ENCODE measurements at places on chromosomes 13 and 19.

DNA sequence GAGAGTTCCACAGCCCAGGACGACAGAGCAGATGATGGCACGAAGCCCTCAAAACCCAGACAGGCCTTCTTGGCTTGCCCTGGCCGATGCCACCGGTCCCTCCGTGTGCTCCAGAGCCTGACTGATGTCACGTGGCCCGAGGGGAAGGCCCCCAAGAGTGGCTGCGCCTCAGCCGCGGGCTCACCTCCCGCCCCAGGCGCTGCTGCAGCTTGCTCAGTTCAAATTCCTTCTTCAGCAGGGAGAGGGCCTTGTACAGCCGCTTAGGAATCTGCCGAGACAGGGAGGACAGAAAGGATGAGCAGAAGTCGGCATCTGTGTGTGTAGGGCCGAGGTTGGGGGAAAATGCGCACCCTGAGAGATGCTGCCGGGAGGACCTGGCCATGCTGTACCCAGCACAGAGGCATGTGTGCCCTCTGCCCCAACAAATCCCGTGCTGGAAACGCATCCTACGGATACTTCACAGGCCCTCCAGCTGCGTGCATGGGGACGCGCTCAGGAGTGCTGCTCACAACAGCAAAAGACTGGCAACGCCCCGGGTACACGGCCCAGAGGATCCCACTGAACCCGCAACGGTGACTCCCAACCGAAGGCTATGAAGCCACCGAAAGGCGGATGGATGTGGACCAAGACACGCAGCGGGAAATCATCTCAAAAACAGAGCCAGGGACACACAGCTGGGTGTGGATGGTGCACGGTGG is 12.9 kb downstream of the LONP1 start:
- no peak for DNase-seq

DNA sequence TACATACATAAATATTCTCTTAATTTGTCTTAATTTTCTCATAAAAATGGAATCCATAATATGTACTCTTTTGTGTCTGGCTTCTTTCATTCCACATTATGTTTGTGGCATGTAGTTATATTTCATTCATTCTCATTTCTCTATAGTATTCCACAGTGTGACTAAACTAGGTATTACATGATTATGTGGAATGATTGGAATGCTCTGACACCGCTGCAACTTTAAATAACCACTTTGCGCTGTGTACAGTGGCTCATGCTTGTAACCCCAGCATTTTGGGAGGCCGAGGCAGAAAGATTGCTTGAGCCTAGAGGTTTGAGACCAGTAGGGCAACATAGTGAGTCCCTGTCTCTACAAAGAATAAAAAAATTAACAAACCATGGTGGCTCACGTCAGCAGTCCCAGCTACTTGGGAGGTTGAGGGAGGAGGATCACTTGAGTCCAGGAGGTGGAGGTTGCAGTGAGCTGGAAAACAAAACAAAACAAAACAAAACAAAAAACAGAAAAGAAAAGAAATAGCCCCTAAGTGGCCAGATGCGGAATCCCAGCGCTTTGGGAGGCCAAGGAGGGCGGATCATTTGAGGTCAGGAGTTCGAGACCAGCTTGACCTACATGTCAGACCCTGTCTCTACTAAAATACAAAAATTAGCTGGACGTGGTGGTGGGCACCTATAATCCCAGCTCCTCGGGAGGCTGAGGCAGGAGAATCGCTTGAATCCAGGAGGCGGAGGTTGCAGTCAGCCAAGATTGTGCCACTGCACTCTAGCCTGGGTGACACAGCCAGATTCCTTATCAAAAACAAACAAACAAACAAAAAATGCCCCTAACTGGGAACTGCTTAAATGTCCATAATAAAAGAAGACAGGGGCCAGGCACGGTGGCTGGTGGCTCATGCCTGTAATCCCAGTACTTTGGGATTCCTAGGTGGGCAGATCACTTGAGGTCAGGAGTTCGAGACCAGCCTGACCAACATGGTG is 8.0 kb upstream of the SAE1 start:
- no peak for DNase-seq

DNA sequence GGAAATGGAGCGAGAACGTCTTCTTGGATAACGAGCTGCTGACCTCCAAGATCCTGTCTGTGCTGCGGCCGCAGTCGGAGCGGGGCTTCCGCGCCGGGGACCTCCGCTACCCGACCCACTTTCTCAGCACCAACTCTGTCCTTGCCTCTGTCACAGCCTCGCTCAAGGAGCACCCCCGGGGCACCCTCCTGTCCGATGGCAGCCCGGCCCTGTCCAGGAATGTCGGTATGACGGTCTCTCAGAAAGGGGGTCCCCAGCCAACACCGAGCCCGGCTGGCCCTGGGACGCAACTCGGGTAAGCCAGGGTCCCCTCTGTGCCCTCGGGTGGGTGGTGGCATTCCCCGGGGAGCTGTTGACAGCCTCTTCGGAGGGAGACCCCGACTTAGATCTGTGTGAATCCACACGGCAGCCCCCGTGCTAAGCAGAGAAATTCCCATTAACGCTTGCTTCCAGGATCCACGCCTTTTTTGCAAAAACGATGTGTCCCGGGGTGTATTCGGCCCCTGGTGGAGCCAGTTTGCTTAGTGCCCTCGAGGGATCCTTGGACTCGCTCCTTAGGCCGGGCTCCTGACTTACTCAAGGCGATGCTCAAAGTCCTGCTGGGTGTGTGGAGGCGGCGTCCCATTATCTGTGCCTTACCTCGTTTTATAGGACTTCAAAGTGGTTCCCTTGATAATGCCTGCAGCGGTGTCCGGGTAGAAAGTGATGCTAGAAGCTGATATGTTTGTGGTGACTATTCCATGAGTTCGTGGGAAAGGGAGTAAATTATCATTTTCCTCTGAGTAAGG is 48.5 kb downstream of the PEX11G start:
- DNase-seq, result no peak

GRCh38 chr19:40605216-40605971 is 4.2 kb downstream of the LTBP4 start:
- DNase-seq, result peak; percentile 74

GRCh38 chr19:36574741-36575140 is 1.6 kb upstream of the ZNF529 start:
- DNase-seq, result no peak

- DNase-seq, result peak; percentile 69
These were observed 5.6 kb upstream of the DPF1 start for GRCh38 chr19:38229585-38230073.

DNA sequence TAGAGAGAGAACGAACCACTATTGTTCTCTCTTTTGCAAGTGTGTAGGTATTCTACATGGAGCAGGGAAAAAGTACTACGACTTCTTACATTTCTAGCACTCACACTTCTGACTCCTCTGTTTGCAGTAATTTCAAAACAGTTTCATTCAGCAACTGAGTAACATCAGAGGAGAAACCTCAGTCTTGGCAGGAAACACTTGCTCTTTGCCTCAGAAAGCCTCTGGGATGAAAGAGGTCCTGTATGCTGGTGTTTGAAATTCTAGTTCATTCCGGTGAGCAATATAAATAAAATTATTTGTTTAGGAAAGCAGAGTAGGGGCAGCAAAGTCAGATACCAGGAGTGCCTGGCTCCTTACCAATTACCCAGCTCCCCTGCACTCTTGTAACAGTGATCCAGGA is 595.5 kb downstream of the TBC1D4 start:
- DNase-seq, result no peak

- DNase-seq, result no peak
These were observed 59.7 kb downstream of the SIPA1L3 start for GRCh38 chr19:37966662-37967231.

- DNase-seq, result no peak
These were observed 101.9 kb downstream of the GADD45B start for GRCh38 chr19:2577722-2578335.

DNA sequence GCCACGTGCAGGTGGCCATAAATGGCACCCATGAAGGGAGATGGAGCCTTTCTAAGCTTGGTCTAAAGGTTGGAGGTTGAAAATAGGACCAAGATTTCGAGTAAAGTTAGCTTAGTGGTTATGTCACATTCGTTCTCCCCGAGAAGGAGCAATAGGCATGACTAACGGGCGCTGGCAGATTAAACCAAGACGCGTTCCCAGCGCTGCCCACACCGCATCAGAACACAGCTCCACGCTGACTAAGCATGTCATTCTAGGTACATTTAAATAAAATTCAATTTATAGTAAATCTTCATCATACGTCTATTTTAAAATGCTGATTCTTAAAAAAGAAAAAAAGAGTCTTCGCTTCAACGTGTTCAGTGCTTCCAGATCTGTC is 95.0 kb upstream of the IRS2 start:
- DNase-seq, result no peak

DNA sequence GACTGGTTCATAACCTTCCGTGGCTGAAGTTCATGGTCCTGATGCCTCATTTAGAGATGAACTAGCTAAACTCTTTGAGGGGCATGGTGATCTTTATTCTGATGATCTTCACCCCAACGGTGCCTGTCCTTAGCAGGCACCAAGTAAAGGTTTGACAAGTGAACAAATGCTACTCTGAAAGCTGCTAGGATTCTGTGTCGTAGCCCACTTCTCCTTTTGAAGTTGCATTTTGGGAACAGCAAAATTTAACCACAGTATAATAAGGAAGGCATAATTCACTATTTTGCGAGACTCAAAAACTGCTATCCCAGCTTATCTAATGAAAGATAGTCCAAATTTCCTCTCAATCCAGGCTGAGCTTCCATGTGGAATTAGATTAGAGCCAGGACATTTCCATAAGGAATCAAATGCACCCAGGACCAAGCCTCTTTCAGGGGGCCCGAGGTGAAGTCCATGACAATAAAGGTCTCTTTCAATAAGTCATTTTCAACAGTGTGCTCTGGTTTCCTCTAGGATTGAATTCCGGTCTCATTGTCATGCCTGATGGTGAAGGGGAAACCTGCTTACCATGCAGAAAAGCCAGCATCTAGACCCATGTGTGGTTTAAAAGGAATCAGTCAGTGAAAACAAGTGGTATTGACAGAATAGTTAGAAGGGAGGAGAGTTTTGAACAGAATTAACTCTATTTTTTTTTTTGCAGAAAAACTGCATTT is 23.1 kb downstream of the SIAH3 start:
- DNase-seq, result no peak

GRCh38 chr19:38830039-38830733 is 1.4 kb downstream of the ECH1 start:
- DNase-seq, result no peak

- no peak for DNase-seq
These were observed 161.1 kb downstream of the LACC1 start for GRCh38 chr13:44040818-44041100.

DNA sequence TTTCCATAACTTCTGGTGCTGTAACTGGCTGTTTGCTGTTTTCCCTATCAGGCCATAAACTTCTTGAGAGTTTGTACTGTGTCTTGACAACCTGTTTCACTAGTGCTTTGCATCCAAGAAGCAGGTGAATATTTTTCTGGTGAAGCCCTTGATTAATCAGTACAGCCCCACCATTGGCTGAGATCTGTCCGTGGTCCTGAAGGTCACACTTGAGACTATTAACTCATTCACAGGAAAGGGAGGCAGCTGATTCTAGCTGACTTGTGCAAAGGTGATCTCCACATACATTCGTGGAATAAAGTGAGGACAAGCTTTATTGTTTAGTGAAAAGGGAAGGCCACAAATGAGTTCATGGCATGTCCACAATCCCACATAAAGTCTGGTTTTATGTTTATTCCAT is 61.4 kb upstream of the ZNF835 start:
- no peak for DNase-seq

GRCh38 chr19:16057062-16057461 is 19.2 kb upstream of the TPM4 start:
- DNase-seq, result no peak

DNA sequence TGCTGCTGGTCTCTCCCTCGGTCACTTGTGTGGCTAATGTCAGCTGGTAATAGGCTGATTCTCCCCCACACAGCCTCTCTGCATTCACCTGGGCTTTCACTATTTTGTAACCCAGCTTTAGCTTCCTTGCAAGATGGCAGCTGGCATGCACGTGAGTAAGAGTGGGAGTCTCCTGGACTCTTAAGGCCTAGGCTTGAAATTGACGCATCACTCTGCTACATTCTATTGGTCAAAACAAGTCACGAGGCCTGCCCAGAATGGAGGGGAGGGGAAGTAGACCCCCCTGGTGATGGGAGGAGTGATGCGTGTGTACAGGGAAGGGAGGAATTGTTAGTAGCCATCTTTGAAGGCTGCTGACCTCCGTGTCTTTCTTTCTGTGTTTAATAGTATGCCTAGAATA is 24.9 kb upstream of the PNMA8B start:
- no peak for DNase-seq

DNA sequence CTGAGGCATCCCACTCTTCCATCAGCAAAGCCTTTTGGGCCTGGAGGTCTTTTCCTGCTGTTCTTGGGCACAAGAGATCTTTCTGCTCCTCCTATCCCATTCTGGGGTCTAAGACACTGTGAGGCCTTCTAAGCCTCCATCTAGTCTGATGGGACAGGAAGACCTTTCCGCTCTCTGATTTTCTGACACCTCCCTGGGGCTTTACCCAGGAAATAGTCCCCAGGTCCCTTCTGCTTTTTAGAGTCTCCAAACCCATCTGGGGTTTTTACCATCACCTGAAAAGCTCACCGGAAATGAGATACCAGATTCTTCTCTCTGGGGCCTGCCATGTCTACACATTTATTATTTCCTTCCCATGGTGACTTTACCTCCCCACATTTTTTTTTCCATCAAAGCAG is 21.1 kb downstream of the CLEC17A start:
- DNase-seq, result no peak

DNA sequence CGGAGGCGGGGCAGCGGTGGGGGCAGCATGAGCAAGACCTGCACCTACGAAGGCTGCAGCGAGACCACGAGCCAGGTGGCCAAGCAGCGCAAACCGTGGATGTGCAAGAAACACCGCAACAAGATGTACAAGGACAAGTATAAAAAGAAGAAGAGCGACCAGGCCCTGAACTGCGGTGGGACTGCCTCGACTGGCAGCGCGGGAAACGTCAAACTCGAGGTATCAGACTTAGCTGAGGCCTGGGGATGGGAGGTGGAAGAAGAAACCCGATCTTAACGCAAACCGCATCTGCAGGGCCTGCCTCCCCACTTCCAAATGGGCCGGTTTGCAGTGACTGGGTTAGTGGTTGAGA is 693 bp downstream of the RFXAP start:
- DNase-seq, result peak; percentile 39

DNA sequence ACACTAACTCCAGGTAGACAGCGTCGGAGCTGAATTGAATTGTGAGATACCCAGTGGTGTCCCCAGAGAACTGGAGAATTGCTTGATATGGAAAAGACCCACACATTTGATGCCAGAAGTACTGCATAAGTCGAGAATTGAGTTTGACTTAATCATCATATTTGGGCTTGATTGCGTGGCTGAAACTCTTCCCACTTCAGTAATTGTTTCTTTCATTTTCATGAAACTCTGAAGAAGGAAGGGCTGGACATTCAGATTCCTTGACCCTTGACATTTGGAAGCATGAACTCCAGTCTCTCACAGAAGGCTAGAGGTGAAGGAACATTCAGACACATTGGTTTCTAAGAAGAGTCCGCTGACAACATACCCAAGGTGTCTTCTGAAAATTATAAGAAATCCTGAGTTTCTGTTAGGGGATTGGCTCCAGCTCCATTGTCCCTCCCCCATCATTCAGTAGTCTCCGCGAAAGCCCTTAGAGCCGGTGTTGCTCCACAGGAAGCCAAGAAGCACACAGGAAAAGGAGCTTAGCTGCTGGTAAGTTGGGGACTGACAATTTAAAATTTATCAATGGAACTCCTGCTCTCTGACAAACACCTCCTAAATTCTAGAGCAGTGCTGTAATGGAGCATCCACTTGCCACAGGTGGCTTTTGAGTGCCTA is at the start of gene FPR2:
Gene FPR2 (plus strand): TSS at position 484 of the 660 bp plus-strand sequence. CDS start 7,479 bp downstream, outside the sequence.
- DNase-seq, result no peak

All from activated naive CD8-positive, alpha-beta T cell treated with anti-CD3 and anti-CD28 coated beads, Interleukin-2, amount 50 U/mL, for 24 hours (primary cell).